ENCODE measurements at places on chromosomes 2 and 18.

GRCh38 chr2:187442378-187442777 is 5.7 kb downstream of the CALCRL start:
- DNase-seq: no peak

GRCh38 chr2:143123911-143124310 is 5.3 kb upstream of the ARHGAP15 start:
- DNase-seq: no peak

GRCh38 chr18:38690626-38691025 is 1125.0 kb upstream of the CELF4 start:
- no peak for DNase-seq

DNA sequence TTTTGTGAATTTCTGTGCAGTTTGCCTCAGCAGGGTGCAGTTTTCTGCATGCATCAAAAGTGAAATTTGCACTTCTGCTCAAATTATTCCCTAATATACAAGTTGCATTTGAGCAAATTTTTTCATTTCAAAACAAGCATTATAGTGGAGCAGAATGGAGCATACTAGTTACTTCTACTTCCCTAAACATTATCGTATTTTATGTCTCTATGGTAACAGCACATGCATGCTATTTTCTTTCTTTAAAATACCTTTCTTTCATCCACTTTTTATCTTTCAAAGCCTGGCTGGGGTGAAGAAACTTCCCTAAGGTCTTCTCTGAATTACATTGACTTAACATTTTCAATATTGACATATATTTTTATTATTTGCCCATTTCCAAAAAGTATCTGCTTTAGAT is 11.2 kb downstream of the RHBDD1 start:
- DNase-seq: no peak

DNA sequence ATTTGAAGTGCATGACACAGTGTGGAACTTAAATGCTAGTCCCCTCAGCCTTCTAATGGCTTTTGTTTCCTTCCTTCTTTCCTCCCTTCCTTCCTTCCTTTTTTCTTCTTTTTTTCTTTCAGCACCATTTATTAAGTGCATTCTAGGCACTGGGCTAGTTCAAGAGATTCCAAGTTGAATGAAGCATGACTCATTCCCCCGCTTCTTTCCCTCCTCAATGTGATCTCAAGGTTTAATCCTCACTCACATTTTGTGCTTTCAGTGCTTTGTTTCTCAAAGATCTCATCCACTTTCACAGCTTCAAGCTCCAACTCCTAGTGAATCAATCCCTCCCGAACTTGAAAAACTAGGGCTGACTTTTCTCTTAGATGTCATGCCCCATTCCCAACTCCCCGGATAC is 90.1 kb downstream of the LBH start:
- no peak for DNase-seq

- DNase-seq: no peak
These were observed 92.0 kb downstream of the SPP2 start for GRCh38 chr2:234142530-234142929.

DNA sequence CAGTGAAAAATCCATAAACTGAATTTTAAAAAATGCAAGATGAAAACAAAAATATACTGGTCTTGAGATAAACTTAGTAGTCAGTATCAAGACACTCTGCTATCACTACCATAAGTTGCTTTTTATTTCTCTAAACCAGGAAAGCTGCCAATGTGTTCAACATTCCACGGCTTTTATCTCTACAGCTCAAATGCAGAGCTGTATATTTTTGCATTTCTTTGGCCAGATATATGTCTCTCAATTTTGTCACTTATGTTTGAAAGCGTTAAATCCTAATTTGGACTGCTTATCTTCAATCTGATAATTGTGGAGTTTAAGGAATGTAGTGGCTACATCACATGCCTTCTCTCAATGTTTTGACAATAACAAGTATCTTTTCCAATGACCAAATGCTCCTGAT is 609.5 kb downstream of the EPHA4 start:
- DNase-seq: no peak

DNA sequence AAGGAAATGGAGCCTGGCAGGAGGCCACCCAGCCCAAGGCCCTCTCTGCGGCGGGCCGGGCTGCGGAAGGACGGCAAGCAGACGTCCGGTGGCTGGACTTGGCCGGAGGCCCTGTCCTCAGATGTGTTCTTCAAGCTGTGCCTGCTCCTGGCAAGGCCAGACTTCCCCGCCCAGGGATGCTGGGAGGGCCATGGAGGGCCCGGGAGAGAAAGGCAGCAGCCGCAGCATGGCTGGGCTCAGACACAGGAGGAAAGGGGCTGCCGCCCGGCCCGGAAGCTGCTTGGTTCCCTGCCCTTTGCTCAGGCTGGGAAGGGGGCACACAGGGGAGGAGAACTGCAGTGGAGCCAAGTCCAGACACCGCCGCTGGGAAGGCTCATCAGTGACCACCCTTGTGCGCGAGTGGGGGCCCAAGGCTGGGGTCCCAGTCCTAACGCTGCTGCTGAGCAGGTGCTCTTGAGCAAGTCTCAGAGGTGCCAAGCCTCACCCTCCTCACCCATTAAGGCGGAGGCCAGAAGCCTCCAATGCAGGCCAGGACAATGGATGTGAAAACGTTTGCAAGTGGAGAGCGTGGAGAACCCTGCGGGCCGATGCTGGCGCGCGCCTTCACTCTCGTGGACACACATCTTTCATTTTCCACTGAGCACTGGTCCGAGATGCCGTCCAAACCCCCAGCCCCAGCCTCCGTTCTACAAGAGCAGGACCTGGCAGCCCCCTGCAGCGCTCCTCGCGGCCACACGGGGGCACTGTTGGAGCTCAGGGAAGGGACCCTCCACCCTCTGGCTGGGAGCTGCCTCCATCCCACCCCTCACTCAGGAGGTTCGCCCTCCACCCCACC is 7.9 kb downstream of the CROCC2 start:
- DNase-seq: peak; percentile 89

DNA sequence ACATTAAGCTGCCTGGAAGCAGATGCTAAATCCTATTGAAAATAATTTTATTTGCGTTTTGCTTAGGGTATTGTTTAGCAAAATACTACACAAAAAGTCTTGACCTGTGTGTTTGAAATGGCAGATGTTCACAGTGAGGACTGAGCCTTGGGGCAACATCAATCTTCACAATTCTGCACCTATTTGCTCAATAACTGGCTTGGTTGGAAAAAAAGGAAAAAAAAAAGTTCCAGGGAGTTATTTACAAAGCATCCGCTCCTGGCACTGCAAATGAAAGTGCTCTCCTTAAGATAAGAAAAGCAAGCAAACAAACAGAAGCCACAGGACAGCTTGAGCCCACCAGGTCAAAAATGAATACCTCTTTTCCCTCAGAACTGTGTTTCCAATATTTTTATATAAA is 77.7 kb downstream of the MAP2 start:
- no peak for DNase-seq

Measured in GM13977 (cell line).